ENCODE measurements at places on chromosomes 16 and 17.

DNA sequence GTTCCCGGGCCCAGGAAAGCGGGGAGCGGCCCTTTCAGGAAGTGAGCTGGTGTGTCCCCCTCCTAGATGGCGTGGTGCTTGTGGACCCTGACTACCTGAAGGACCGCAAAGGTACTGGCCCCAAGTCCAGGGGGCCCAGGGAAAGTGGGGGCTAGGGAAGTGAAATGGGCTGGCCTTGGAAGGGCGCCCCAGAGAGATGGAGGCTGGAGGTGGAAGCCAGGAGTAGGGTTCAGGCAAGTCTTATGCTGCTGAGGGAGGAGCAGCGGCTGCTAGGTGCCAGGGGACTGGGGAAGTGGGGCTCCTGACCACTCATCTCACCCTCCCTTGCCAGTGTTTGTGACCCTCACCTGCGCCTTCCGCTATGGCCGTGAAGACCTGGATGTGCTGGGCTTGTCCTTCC, 5.6 kb downstream of the ARRB2 start:
- no peak for DNase-seq

DNA sequence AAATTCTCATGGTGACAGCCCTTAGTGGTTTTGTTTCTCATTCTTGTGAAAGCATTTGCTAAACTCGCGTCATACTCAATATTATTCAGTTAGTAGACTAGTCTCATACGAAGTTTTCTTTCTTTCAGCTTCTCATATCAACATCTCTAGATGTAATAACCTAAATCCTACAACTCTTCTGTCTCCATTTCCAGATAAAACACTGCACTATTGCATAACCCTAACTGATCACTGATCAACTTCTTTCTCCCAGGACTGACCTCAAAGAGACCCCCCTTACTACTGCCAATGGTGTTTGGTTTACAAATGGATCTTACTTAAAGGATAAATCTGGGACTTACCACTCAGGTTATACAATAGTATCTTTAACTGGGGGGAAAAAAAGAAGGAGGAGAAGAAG, 36.3 kb upstream of the TEKT1 start:
- no peak for DNase-seq

- no peak for DNase-seq
Measured at GRCh38 chr17:59366773-59367656, 35.6 kb downstream of the YPEL2 start.

DNA sequence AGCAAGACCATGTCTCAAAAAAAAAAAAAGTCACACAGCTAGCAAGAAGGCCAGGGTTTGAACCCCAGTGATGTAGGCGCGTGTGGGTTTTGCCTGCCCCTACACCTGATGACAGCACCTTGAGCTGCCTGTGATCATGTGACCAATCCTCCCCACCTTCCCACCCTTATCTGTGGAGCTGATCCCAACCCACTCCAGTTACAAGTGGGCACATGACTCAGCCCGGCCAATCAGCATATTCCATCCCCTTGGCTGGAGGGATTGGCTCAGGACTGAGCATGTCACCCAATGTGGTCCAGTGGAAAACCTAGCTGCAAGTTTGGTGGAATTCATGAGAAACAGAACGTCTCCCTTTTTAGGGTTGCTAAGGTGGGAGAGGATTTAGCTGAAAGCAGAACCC, 6.6 kb downstream of the TMEM114 start:
- DNase-seq, result no peak

- no peak for DNase-seq
Measured at GRCh38 chr16:55401046-55401445, 77.0 kb downstream of the IRX6 start.

- no peak for DNase-seq
Measured at GRCh38 chr17:41322903-41323895, 7.7 kb upstream of the KRTAP17-1 start.

- DNase-seq, result no peak
Measured at GRCh38 chr17:4509401-4509800, 10.7 kb downstream of the SPNS2 start.

GRCh38 chr17:1979182-1979985, 45.8 kb downstream of the RTN4RL1 start:
- DNase-seq, result no peak
